ENCODE measurements at places on chromosomes 16 and 17.

- DNase-seq = no peak
These were observed 982.5 kb upstream of the CDH8 start for GRCh38 chr16:63018581-63019223.

DNA sequence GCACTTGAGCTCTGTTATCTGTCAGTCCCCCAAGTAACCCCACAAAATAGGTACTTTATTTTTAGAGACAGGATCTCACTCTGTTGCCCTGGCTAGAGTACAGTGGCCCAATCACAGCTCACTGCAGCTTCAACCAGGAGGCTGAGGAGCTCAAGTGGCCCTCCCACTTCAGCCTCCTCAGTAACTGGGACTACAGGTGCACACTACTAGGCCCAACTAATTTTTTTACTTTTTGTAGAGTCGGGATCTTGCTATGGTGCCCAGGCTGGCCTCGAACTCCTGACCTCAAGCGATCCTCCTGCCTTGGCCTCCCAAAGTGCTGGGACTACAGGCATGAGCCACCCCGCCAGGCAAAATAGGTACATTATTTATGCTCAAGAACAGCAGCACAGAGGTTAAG lies 99.6 kb downstream of the MGAT5B start:
- no peak for DNase-seq

GRCh38 chr16:5166486-5166885 lies 68.9 kb upstream of the EEF2KMT start:
- DNase-seq = no peak

DNA sequence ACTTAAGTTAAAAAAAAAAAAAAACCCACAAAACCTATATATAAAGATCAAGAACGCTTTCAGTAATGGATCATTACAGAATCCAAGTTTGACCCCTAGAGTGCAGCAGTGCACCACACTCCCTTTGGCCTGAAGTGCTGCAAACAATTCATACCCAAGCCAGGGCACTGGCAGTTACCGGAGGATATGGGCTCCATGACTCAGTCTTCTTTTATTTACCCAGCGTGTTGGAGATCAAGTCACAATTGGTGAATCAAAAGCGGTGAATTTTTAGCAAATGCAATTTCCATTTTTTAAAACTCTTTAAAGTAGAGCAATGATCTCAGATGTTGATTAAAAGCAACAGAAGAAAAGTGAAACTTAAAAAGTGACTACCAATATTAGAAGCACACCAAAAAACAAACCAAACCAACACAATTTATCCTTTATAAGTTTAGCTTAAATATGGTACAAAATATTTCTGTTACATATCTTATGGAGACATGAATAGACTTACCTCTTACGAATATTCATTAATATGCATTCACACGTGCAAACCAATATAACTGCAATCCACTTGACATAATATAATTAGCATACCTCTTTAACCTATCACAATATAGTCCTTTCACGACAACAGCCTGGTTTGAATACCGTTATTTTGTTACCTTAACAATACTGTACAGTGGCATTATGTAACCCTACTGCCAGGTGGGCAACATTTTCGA lies 46.3 kb downstream of the ZNF652 start:
- DNase-seq = peak; percentile 85

- no peak for DNase-seq
These were observed 59.5 kb downstream of the SLFN11 start for GRCh38 chr17:35313875-35314409.

Data from Calu3 (cell line).